Activated T-cell treated with anti-CD3 and anti-CD28 coated beads, Interleukin-2, amount 50 U/mL, for 72 hours (primary cell): ENCODE measurements at places on chromosomes 4 and X.

- H3K36me3 ChIP-seq: peaks cover 3% of the 10 kb centered on the region
- H3K4me1 ChIP-seq: peaks cover 41% of the 10 kb centered on the region
- H3K27ac ChIP-seq: peak overlapping the region; percentile 97
- H3K27me3 ChIP-seq: peaks cover 13% of the 10 kb centered on the region
Measured at GRCh38 chrX:9352694-9353411, 112.0 kb upstream of the TBL1X start.

DNA sequence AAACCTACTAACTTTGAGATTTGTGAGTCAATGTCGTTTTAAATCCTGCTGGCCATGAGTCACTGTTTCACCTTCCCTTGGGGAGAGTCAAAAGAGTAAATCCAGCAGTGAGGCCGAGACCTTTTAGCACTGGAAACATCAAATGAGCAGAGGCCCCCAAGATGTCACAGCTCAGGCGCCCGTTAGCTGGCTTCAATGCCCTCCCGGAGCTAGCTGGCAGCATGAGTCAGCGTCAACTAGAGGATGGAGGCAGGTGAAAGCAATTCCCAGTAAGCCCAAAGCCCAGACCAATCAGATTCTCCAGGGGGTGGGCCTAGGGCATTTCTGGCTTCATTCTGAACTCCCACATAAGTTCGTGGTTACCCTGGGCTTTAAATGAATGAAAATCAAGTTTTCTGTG, 170.9 kb downstream of the CLCN4 start:
- H3K27ac ChIP-seq: no peak overlapping the region
- no peaks in the 10 kb centered on the region for H3K27me3 ChIP-seq
- no peak overlapping the region for H3K4me3 ChIP-seq
- H3K36me3 ChIP-seq: no peaks in the 10 kb centered on the region
- DNase-seq: no peak

- no peak for DNase-seq
- H3K36me3 ChIP-seq: no peaks in the 10 kb centered on the region
- no peaks in the 10 kb centered on the region for H3K4me1 ChIP-seq
- H3K27ac ChIP-seq: no peak overlapping the region
- no peak overlapping the region for H3K4me3 ChIP-seq
Measured at GRCh38 chrX:108298165-108298602, 140.0 kb downstream of the COL4A6 start.

- no peak overlapping the region for H3K27ac ChIP-seq
- no peak for DNase-seq
- peaks cover 25% of the 10 kb centered on the region for H3K4me1 ChIP-seq
- H3K27me3 ChIP-seq: peaks cover 25% of the 10 kb centered on the region
- no peaks in the 10 kb centered on the region for H3K36me3 ChIP-seq
- peak overlapping the region; percentile 81 for H3K4me3 ChIP-seq
Measured at GRCh38 chr4:145732001-145732815, 52.3 kb downstream of the C4orf51 start.

DNA sequence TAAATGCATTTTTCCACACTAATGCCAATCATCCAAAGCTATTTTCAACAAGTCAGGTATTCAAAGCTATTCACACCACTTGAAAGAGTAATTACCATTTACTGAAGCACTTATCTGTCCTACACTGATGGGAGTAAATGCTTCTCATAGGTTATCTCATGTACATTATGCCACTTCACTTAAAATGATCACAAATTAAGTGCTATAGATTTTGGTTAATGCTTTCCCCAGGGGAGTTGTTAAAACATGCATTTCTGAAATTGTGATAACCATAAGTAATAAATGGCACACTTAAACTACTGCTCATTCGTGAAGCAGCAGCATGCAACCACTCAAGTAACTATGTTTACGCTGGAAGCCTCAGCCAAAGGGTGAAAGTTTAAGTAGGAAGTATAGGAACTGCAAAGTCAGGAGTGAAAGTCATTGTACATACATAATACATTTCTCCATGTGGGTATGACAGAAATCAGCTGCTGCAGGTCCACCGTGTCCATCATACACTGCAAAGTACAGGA, 6.6 kb downstream of the PPM1K start:
- peaks cover 6% of the 10 kb centered on the region for H3K36me3 ChIP-seq
- H3K4me3 ChIP-seq: peak overlapping the region; percentile 1
- H3K4me1 ChIP-seq: peaks cover 54% of the 10 kb centered on the region
- H3K27ac ChIP-seq: no peak overlapping the region
- DNase-seq: no peak
- H3K27me3 ChIP-seq: no peaks in the 10 kb centered on the region

GRCh38 chr4:94623126-94623911, 134.4 kb upstream of the BMPR1B start:
- no peaks in the 10 kb centered on the region for H3K36me3 ChIP-seq
- H3K27ac ChIP-seq: peak overlapping the region; percentile 24
- DNase-seq: no peak
- no peaks in the 10 kb centered on the region for H3K4me1 ChIP-seq

- DNase-seq: no peak
- H3K27me3 ChIP-seq: no peaks in the 10 kb centered on the region
- no peaks in the 10 kb centered on the region for H3K36me3 ChIP-seq
- H3K4me3 ChIP-seq: no peak overlapping the region
- H3K4me1 ChIP-seq: peaks cover 32% of the 10 kb centered on the region
- H3K27ac ChIP-seq: no peak overlapping the region
Measured at GRCh38 chr4:26331380-26331950, 10.7 kb downstream of the RBPJ start.

DNA sequence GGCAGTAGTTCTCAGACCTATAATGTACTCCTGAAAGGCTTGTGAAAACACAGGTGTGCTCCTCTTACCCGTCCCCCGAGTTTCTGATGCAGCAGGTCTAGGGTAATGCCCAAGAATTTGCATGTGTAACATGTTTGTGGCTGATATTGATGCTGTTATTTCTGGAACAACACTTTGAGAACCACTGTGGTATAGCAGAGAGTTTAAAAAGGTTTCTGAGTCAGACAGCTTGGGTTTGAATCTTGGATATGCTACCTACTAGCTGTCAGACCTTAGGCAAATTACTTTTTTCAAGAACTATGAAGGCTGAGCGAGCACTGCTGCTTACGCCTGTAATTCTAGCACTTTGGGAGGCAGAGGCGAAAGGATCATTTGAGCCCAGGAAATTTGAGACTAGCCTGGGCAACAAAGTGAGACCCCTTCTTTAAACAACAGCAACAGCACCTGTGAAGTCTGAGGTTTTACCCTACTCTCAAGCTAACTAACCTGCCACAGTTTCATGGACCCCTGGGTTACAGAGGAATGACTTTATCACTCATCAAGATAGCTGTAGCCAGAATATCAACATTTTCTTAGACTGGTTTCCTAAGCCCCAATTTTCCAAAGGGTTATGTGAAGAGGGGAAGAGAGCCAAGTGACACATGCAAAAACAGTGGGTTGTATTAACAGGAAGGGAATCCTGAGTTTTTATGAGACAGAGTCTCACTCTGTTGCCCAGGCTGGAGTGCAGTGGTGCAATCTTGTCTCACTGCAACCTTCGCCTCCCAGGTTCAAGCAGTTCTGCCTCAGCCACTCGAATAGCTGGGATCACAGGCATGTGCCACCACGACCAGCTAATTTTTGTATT, 5.1 kb downstream of the AFF1 start:
- H3K36me3 ChIP-seq: peaks cover 6% of the 10 kb centered on the region
- H3K4me3 ChIP-seq: peak overlapping the region; percentile 54
- H3K27me3 ChIP-seq: no peaks in the 10 kb centered on the region
- peaks cover 59% of the 10 kb centered on the region for H3K4me1 ChIP-seq
- H3K27ac ChIP-seq: no peak overlapping the region
- peak; percentile 27 for DNase-seq

GRCh38 chr4:66602622-66603021, 932.3 kb upstream of the EPHA5 start:
- no peaks in the 10 kb centered on the region for H3K36me3 ChIP-seq
- no peak for DNase-seq
- no peak overlapping the region for H3K27ac ChIP-seq
- no peaks in the 10 kb centered on the region for H3K27me3 ChIP-seq
- H3K4me3 ChIP-seq: no peak overlapping the region

GRCh38 chr4:103754844-103755243, 35.1 kb upstream of the TACR3 start:
- no peaks in the 10 kb centered on the region for H3K4me1 ChIP-seq
- H3K27ac ChIP-seq: no peak overlapping the region
- no peaks in the 10 kb centered on the region for H3K27me3 ChIP-seq
- H3K4me3 ChIP-seq: no peak overlapping the region
- no peak for DNase-seq

DNA sequence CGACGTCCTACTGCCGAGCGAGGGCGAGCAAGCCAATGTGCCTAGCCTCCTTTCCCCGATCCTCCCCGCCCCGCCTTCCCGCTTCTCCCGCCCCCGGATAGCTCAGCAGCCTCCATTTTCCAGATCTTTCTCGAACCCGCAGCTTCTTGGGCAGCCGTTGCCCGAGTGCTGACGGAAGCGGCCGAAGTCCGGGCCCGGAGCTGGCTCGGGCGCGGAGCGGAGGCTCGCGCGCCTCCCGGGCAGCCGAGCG, 172 bp upstream of the HSPA4L start:
- H3K4me1 ChIP-seq: peaks cover 21% of the 10 kb centered on the region
- no peak for DNase-seq
- H3K27me3 ChIP-seq: peaks cover 65% of the 10 kb centered on the region
- H3K36me3 ChIP-seq: peaks cover 2% of the 10 kb centered on the region

GRCh38 chr4:14862891-14863290, 139.4 kb upstream of the CPEB2 start:
- H3K4me1 ChIP-seq: peaks cover 6% of the 10 kb centered on the region
- no peak overlapping the region for H3K4me3 ChIP-seq
- H3K27me3 ChIP-seq: peaks cover 56% of the 10 kb centered on the region
- no peak for DNase-seq
- H3K27ac ChIP-seq: no peak overlapping the region
- H3K36me3 ChIP-seq: no peaks in the 10 kb centered on the region

DNA sequence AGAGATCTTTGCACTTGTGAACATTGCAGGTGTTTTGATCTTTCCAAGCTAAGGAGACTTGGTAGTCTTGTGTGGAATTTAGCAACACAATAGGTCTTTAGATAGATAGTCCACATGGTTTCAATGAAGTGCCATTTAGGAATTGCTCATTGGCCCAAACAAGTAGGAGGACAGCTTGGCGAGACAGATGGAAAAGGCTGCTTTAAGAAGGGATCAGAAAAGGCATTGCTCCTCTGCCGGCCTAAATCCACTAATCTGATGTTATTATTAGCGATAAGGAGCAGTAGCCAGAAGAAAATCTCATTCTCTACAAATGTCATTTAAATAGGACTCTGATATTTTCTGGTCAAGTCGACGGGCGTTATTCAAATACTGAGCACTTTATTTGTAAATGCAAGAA, 99.7 kb downstream of the AFF2 start:
- H3K27ac ChIP-seq: no peak overlapping the region
- no peak overlapping the region for H3K4me3 ChIP-seq
- H3K27me3 ChIP-seq: peaks cover 42% of the 10 kb centered on the region
- H3K4me1 ChIP-seq: peaks cover 9% of the 10 kb centered on the region
- H3K36me3 ChIP-seq: no peaks in the 10 kb centered on the region

DNA sequence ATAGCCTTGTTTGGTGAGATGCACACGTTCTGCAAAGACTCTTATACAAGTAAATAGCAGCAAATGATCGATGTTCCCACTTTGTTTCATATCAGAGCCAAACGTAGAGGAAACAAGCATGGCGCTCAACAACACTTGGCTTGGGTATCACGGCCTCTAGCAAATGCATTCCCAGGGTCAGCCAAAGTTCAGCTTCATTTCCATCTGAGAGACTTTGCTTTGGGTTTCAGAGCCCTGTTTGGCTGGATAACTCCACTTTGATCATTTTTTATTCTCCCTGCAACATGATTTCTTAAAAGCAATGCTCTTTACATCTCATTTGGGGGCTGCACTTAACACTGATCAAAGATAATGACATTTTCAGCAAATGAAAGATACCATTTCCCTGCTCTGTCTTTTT, 199.2 kb upstream of the FAM9B start:
- no peak overlapping the region for H3K4me3 ChIP-seq
- H3K4me1 ChIP-seq: peaks cover 6% of the 10 kb centered on the region
- no peak for DNase-seq
- H3K27me3 ChIP-seq: no peaks in the 10 kb centered on the region
- peaks cover 2% of the 10 kb centered on the region for H3K36me3 ChIP-seq

GRCh38 chr4:179927473-179927872, 2315.7 kb upstream of the TENM3 start:
- H3K4me3 ChIP-seq: no peak overlapping the region
- H3K36me3 ChIP-seq: no peaks in the 10 kb centered on the region
- no peak for DNase-seq
- no peaks in the 10 kb centered on the region for H3K27me3 ChIP-seq
- H3K4me1 ChIP-seq: no peaks in the 10 kb centered on the region

- DNase-seq: no peak
- H3K27ac ChIP-seq: no peak overlapping the region
- no peaks in the 10 kb centered on the region for H3K4me1 ChIP-seq
- no peaks in the 10 kb centered on the region for H3K36me3 ChIP-seq
Measured at GRCh38 chr4:11323771-11324170, 104.9 kb downstream of the HS3ST1 start.

DNA sequence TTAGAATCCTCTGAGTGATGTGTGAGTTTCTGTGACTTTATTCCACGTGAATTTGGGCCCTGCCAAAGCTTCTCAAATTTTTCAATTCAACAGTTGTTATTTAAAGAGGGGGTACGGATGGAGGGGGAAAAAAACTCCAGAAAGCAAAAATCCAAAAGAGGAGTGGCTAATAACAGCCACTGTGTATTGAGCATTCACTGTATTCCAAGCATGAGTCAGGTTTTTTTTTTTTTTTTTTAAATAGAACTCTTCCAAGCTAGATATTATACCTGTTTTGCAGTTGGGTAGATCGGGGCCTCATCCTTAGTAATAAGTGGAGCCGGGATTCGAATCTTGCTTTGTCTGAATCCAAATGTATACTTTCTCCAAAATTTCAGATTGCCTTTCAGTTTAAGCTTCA, 6.4 kb upstream of the RHOH start:
- peak overlapping the region; percentile 90 for H3K4me3 ChIP-seq
- H3K27me3 ChIP-seq: no peaks in the 10 kb centered on the region
- H3K4me1 ChIP-seq: peaks cover 95% of the 10 kb centered on the region
- no peaks in the 10 kb centered on the region for H3K36me3 ChIP-seq
- peak overlapping the region; percentile 98 for H3K27ac ChIP-seq

- H3K4me1 ChIP-seq: no peaks in the 10 kb centered on the region
- DNase-seq: no peak
- no peak overlapping the region for H3K4me3 ChIP-seq
- H3K36me3 ChIP-seq: no peaks in the 10 kb centered on the region
Measured at GRCh38 chr4:8009097-8009496, 69.4 kb upstream of the AFAP1 start.

DNA sequence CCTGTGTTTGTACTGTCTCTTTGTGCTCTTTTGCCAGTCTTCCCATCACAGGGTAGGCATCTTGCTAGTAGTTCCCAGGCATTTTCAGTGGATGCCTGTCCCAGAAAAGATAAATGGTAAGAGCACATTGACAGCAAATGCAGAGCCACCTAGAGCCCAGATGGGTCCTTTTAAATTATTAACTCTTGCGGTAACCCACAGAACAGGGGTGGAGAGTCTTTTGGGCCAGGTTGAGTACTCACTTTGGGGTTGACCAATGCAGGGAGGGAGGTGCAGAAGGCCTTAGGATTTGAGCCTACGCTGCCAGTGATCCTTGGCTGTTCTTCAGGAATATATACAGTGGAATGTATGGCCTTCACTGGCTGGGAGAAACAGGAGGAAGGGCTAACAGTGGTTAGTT, 173.8 kb downstream of the MSN start:
- H3K36me3 ChIP-seq: no peaks in the 10 kb centered on the region
- DNase-seq: no peak
